ENCODE measurements at places on chromosomes 2 and 18.

DNA sequence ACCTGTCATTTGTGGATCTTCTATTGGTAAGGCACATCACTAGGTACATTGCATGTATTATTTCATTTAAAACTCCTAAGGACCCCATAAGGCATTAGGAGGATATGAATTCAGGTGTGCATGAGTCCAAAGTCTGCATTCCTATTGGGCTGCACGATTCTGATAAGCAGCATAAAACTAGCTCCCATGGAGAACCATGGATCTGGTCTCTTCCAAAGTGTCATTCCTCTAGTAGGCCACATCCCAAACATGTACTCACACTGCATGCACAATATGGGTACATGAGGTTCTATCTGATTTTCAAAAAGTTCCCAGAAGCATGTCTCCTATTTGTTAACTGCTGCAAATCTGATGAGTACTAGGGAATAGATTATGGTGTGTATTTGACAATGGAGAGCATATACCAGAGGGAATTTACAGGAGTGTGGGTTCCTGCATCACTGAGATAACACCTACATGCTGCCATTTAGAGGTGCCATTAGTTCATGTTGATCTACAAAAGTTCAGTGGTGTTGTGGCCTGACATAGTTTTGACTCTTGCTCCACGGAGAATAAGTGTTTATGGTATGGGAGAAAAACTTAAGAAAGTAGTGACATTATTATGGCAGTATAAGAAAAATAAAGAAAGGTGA, 11.3 kb downstream of the CYTIP start:
- DNase-seq = no peak

- no peak for DNase-seq
Observed at GRCh38 chr2:241868661-241869081, 858 bp upstream of the RTP5 start.

- DNase-seq = no peak
Observed at GRCh38 chr18:47775961-47776360, 154.5 kb downstream of the SMAD2 start.

DNA sequence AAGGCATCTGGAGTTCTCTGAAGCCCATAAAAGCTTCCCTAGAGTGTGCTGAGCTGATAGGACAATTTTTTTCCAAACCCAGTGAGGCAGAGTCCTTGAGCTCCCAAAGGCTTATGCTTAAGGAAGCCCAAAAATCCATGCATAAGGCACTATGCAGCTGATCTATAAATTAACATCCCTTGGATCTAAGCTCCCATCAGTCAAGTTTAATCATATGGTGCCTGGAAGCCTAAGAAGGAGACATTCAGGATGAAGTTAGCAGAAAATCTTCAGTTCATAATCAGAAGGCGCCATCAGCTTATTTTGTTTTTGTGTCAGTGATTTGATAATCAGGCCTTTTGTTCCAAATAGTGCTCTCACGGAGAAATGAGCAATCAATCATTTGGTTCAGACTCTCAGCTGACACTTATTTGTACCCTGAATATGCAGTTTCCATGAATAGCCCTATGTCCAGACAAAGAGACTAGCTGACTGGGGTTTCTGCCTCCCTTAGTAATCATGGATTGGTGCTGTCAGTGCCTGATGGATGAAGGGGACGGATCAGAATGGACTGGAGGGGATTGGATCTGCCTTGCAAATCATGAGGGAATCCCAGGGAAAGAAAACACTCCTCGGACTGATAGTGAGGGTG, 464.8 kb upstream of the RGPD4 start:
- no peak for DNase-seq

DNA sequence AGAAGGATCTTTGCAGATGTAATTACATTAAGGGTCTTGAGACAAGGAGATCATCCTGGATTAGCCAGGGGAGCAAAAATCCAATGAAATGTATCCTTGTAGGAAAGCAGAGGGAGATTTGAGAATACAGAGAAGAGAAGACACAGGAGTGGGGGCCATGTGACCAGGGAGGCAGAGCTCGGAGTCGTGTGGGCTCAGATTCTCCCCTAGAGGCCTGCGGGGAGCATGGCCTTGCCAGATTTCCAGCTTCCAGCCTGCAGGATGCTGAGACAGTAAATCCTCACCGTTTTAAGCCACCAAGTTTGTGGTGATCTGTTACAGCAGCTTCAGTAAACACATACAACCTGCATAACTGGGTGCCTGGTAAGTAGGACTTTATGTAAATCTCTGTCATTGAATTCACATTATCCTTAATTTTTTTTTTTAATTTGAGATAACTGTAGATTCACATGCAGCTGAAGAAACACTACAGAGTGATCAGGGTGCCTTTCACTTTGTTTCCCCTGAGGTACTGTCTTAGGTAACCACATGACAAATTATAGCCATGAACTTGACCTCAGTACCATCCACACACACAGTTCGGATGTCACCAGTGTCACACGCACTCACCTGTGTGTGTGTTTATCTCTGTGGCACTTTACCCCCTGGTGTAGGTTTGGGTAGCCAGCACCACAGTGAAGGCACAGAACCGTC, 138.4 kb upstream of the HDAC4 start:
- no peak for DNase-seq

GRCh38 chr2:104025295-104025694, 828.6 kb upstream of the POU3F3 start:
- DNase-seq = no peak

DNA sequence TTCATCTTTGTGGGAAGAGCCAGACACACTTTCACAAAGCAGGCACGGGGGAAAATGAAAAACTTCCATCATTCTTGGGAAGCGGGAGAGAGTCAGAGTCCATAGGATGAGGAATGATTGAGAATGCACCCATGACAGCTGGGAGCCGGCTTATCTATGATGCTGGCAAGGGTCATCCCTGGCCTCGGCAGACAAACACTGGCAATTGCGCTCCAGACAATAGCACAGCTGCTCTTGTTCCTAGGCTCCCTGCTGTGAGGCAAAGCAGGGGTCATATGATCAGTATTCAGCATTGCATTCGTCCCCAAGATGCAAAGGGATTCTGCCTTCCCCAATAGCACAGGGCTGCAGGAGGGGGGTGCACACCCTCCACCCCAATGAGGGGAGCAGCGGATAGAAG, 33.0 kb downstream of the CYRIA start:
- no peak for DNase-seq

DNA sequence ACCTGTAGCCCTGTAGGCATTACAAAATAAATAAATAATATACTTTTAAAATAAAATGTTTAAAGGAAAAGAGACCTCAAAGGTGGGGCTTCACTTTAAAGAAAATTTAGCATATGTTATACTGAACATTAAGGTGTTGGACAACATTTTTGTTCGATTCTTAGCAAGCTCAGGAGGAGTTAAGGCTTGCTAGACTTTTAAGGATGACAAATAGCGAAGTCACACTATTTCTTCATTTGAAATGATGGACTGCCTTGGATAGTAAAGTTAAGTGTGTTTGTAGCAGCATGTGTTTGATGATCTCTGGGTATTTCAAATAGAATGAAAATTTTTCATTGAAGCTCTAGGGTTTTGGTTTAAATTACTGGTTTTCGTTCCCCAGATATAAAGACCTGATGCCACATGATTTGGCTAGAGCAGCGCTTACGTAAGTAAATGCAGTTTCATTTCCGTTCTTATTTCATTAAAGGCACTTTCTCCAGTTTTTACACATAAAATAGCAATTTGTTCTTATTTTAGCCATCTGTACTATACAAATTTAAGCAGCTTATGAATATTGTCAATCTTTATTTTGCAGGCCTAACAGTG, 24.9 kb downstream of the HADHB start:
- no peak for DNase-seq

- DNase-seq = no peak
Observed at GRCh38 chr18:13320891-13321425, 102.4 kb downstream of the LDLRAD4 start.

DNA sequence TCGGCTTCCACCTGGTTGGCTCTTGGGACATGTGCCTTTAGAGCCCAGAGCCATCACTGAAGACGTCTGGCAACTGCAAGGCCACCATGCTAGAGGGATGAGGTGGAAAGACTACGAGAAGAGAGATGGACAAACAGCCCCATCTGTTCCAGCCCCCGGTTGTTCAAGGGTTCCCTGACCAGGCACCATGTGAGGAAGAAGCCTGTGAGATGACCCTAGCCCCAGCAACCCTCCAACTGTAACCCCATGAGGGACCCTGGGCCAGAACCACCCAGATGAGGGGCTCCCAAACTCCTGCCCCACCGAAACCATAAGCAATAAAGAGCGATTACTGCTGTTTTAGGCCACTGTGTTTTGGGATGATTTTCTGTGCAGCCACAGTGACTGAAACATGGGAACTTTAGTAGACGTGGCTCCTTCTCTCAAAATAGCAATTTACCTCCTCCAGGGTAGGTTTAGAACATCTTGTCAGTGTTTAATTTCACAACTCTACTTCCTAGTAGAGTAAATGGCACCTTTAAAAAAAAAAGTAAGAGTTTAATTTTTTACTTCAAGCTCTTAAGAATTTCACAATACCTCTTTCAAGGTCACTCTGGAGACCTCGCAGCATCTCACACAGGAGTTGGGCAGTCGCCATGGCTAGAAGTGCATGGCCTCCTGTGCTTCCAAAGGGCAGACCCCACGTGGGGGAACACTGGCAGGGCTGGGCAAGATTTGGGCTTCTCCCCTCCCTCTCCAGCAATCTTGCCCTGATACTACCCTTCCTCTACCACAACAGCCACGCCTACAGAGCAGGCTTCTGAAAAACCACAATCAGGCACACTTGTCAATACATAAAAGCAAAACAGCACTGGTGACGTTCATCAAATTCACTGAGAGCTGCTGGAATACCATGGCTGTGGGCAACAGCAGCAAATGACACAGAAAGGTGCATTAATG, 48.8 kb downstream of the TMEM163 start:
- no peak for DNase-seq

GRCh38 chr2:168518555-168519066, 62.5 kb downstream of the CERS6 start:
- no peak for DNase-seq

All from RCC 7860 (cell line).